GM12864 (cell line): ENCODE measurements at places on chromosomes 1 and 21.

DNA sequence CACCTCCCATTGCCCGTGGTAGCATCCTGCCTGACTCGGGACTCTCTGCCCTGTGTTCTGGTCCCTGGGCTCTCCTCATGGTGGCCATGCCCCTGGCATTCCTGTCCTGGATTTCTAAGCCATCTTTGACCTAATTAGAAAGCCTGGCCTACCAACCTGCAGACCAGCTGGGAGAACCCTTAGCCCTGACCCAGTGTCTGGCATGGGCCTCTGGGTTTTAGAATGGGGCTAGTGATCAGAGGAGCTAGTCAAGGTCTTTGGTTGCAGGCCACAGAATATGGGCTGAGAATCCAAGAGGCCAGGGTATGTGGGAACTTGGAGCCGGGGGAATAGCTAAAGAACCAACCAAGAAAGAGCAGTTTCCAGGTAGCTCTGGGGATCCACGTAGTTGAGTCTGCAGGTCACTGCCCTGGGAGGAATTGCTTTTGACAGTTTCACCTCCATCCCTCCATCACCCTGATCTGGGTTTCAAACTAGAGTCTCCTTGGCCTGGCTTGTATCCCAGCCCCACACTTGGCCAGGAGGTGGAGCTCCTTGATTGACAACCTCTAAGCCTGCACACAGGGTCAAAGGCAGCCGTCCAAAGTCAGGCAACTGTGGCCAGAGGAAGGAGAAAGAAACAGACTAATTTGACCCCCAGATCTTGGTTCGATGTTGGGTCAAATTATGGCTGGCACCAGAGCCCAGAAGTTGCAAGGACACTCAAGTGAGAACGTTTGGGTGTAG, 54.7 kb upstream of the ABCG1 start:
- peak; percentile 16 for DNase-seq

DNA sequence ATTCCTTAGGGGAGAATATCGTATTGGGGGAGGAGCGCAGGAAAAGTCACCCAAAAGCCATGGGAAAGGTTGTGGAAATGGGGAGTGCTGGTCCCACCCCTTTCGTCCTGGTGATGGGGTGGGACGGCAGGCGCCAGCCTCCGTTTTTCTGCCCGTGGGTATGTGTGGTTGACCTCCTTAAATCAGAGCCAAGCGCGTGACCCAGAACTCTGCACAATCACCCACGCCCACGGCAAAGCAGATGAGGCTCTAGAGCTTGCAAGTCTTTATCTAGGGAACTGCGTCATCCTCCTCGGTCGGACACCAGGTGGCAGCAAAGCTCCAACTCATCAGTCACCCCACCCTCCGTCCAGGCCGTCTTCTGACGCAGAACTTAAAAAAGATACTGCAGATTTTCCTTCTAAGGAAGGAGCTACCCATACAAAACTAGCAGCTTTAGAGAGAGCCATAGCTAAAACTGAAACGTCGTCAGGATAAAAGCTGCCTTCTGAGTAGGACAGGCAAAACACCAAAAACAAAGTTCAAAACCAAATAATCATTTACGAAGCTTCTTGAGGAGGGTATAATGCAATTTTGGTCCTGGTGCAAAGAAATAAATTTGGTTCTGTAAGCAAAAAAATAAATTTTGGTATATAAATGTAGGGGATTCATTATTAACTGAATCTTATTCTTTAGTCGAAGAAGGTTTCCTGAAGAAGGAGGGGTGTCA, 62.0 kb downstream of the TBX19 start:
- DNase-seq = peak; percentile 72

- DNase-seq = no peak
These were observed 42.6 kb upstream of the CTPS1 start for GRCh38 chr1:40936931-40937339.

DNA sequence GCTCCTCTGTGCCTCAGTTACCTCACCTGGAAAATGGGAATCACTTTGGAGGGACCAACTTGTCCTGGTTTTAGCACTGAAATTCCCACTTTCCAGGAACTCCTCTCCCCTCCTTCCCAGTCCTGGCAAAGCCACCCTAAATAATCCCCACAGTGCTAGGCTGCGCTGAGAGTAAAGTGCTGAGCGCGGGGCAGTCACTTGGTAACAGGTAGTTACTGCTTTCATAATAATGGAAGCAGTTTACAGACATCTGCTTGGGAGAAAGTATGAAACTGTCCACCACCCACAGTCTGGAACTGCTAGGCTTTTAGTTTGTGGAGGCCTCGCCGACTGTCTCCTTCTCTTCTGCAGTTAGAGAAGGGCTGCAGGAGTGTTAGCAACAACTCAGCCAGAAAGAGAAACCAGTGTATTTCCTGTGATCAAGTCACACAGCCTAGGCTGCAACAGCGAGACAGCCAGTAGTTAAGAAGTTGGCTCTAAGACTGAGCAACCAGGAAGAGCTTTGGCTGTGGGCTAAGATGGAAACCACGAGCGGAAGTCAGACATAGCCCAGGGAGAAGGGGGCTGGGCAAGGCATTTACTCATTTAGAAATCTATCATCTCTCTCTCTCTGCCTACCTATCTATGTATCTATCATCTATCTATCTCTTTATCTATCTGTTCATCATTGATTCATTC, 30.8 kb upstream of the ABCG1 start:
- peak; percentile 92 for DNase-seq

DNA sequence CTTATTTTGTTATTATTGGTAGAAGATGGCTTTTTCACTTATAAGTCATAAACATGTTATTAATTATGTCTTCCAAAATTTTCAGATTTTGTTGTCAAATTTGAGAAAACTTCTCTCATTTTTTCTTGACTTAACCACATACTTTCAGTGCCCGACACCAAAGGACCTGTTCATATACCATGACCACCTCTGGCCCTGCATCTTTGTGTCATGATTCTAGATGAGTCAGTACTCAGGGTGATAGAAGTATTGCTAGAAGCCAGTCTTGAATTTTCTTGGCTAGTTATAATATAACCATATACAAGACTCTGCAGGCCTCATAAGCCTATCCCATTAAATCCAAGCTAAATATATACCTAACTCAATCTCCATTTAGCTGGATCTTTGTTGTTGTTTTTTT, 35.4 kb upstream of the DPH5 start:
- DNase-seq = no peak

GRCh38 chr1:195158091-195158490, 1450.1 kb downstream of the KCNT2 start:
- DNase-seq = no peak

- no peak for DNase-seq
These were observed 197.3 kb downstream of the MRPL39 start for GRCh38 chr21:25409978-25410377.

DNA sequence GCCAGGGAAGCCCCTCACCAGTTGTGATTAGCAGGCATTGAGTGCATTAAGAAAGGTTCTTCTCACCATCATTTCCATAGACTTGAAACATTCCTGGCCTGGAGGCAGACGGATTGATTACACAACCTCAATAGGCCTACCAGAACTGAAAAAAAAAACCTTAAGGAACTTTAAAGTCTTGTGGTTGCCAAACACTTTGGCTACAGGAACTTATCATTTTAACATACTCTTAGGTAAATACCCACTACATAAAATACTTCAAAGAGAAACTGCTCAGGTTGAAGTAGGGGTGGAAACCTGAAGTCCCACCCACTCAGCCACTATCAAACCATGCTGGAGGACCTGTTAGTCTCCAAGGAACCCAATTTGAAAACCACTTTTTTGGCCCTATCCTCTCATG, 22.4 kb upstream of the HMGB4 start:
- no peak for DNase-seq

DNA sequence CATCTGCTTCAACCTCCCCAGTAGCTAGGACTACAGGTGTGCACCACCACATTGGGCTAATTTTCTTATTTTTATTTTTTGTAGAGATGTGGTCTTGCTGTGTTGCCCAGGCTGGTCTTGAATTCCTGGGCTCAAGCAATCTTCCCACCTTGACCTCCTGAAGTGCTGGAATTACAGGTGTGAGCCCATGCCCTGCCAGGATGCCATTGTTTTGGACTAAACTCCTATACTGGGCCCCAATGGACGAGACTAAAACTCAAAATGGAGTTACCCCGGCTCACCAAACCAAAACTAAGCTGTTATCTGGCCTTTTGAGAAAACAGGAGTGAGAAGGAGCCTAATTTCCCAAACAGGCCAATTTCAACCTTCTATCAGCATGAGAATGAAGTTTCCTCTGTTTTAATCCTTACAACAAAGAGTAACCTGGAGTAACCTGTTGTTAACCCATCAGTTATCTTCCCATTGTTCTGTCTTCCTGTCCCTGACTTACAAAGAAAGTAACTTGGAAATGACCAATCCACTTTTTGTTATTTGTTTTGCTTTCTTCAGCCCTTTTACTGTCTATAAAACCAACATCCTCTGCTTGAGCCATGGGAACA, 29.6 kb downstream of the DMRTA2 start:
- DNase-seq = no peak

- DNase-seq = no peak
These were observed 28.6 kb downstream of the ERG start for GRCh38 chr21:38469642-38470041.

DNA sequence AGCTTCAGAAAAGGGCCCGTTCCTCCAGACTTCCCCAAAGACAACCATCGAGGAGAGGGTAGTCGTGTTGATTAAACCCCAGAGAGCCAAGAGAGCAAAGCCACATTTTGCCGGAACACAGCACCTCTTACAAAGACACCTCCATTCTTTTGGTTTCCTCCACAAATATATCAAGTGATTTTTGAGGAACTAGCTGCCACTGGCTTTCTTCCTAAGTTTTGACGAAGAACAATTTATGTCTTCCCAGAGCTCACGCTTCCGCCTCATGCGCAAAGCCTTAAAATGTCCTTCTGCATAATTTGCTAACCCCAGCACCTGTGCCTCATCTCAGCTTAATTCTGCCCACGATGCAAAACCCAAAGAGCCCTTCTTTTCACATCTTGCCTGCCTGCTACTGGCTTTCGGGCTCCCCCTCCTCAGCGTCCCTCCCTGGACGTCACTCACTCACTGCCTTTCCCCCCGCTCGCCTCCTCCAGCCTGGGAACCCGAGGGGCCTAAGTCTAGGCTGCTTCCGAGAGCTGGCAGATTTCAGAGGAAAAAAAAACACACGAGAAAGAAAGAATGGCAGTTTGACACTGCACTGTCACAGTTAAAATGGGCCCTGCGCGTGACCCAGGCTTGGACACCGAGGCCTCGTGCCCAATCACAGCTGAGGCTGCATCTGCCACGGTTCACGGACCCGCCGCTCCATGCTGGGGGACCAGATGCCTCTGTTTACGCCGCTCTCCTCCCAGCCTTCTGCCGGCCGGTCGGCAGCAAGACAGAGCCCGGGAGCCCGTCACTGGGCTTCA, 77.6 kb upstream of the IFNAR2 start:
- DNase-seq = no peak

DNA sequence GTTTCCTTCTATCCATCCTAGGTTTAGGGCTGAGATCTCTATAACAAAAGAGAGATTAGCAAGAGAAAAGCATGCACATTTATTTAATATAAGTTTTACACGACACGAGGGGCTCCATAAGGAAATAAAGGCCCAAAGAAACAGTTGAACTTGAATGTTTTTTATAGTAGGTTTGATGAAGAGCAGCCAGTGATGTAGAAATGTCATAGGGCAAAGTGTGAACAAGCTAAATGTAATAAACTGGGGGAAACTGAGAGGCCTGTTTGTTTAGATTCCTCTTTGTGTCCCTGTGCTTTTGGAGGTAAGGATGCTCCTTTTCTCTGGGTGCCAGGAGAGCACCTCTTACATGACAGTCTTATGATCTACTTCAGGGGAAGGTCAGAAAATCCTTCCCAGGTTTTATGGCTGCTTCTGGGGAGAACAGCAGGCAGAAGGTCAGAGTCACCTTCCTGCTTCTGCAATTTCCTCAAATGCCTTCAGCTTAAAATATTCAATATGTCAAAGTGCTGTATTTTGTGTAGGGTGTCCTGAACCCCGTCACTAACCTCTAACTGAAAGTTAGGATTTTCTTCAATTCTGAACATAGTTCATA, 9.5 kb upstream of the HORMAD1 start:
- no peak for DNase-seq

GRCh38 chr1:224784265-224785039, 145.0 kb upstream of the DNAH14 start:
- DNase-seq = no peak

GRCh38 chr1:77434967-77435366, 153.1 kb downstream of the AK5 start:
- DNase-seq = no peak

DNA sequence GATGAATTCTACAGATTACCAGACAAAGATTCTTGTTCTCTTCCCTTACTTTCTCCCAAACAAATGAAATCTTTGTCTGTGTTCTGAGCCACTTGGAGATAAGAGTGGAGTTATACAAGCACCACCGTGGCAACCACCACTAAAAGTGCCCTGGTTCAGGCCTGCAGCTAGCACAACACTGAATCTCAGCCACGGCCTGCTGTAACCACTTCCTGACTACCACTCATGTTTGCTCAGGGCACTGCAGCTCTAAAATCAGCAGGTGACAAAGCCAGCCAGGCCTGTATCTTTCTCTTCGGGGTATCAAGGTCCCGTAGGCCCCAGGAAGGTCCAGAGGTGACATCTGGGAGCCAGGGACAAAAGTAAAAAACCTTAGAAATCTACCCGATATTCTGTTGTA, 3.2 kb upstream of the OR2T6 start:
- DNase-seq = no peak

- no peak for DNase-seq
These were observed 49.5 kb upstream of the ERRFI1 start for GRCh38 chr1:8075511-8076051.

GRCh38 chr1:98331718-98332311, 329.7 kb upstream of the SNX7 start:
- no peak for DNase-seq

GRCh38 chr1:44405798-44406736, 1.0 kb downstream of the RNF220 start:
- no peak for DNase-seq

DNA sequence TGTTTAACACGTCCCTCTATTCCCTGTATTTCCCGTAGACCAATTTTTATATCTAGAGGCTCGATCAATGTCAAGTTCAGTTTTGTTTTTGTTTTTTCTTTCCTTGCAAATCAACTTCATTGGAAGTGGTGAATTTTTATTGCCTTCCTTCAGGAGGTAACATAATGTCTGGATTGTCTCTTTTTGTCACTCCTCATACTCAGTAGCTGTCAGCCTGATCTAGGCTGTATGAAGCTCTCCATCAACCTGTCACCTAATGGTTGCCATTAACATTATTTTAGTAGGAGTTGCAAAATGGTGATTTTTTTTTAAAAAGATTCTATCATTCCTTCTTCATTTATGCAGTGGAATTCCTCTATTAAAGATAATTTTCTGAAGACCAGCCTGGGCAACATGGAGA, 49.7 kb upstream of the KIF26B start:
- DNase-seq = no peak

- no peak for DNase-seq
These were observed 18.0 kb upstream of the TMEM52 start for GRCh38 chr1:1937061-1937460.

GRCh38 chr21:28423521-28424190, 569.0 kb downstream of the LTN1 start:
- no peak for DNase-seq

GRCh38 chr1:183831311-183831710, 26.4 kb downstream of the RGL1 start:
- no peak for DNase-seq

GRCh38 chr1:71621785-71622184, 541.0 kb upstream of the ZRANB2 start:
- DNase-seq = no peak

- DNase-seq = no peak
These were observed 23.6 kb downstream of the SPATA46 start for GRCh38 chr1:162353078-162353477.

GRCh38 chr1:181763736-181764135, 280.4 kb downstream of the CACNA1E start:
- no peak for DNase-seq
